Stimulated activated CD8-positive, alpha-beta memory T cell treated with anti-CD3 and anti-CD28 coated beads, Interleukin-7, amount 100 ng/mL, for 1 hour (primary cell): ENCODE measurements at places on chromosomes 1 and 21.

DNA sequence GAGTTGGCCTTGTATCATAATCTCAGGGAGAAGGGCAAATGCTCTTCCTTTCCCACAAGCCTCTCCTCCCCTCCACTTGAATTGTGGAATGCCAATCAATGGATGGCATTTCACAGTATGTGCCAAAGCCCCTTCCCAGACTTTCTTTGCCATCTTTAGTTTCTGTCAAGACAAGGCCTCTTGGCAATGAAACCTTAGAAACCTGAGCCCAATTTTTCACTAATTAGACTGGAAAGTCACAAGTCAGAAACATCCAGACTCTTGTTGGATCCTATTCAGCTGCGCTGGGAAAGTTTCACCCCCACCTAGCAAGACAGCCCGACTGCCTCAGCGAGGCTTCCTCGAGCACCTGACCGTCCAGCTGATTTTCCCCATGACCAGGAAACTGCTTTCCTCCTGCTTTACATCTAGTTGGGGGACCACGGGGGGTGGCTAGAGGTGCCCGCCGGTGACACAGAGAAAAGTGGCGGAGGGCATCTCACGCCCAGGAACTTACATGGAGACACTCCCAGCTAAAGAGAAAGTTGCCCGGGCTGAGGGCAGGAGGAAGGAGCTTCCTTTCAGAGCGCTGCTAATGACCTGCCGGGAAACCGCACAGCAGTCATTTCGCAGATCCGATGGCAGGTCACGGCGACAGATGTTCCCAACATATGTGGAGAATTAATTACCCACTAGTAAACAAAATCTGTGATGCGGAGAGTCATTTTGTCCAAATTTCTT is 302.6 kb upstream of the RRP15 start:
- DNase-seq = no peak

- no peak for DNase-seq
Observed at GRCh38 chr1:21669258-21670058, at the start of gene RAP1GAP. TSS of gene RAP1GAP (minus strand) at chr1:21669357. CDS start at chr1:21620032, 49,325 bp downstream.

GRCh38 chr1:233459470-233459945 is 132.0 kb downstream of the MAP3K21 start:
- DNase-seq = no peak

DNA sequence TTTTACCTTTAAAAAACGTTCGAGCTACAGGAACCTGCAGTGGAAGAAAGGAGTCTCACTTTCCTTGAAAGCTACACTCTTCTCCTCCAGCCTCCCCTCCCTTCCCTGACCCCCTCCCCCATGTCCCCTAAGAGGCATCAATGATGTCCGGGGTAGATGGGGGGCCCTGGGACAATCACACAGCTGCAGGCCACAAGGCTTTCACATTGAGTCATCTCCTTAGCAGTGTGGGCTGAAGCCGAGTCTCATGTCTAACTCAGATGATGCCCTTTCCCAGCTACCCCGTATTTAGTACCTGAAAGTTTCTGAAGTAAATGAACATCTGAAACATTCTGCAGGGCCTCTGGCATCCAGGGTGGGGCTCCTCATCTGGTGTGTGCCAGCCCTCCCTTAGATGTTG is 6.3 kb upstream of the GPR25 start:
- DNase-seq = no peak

GRCh38 chr1:226886122-226886901 is 15.9 kb downstream of the PSEN2 start:
- DNase-seq = no peak

DNA sequence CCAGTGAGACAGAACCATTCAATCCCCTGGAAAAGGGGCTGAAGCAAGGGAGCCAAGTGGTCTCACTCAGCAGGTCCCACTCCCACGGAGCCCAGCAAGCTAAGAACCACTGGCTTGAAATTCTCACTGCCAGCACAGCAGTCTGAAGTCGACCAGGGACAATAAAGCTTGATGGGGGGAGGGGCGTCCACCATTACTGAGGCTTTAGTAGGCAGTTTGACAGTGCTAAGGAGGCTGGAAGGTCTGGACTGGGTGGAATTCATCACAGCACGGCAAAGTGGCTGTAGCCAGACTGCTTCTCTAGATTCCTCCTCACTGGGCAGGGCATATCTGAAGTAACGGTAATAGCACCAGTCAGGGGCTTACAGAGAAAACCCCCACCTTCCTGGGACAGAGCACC is 105.4 kb upstream of the GORAB start:
- no peak for DNase-seq

GRCh38 chr1:65355031-65355712 is 45.8 kb downstream of the DNAJC6 start:
- DNase-seq = no peak

DNA sequence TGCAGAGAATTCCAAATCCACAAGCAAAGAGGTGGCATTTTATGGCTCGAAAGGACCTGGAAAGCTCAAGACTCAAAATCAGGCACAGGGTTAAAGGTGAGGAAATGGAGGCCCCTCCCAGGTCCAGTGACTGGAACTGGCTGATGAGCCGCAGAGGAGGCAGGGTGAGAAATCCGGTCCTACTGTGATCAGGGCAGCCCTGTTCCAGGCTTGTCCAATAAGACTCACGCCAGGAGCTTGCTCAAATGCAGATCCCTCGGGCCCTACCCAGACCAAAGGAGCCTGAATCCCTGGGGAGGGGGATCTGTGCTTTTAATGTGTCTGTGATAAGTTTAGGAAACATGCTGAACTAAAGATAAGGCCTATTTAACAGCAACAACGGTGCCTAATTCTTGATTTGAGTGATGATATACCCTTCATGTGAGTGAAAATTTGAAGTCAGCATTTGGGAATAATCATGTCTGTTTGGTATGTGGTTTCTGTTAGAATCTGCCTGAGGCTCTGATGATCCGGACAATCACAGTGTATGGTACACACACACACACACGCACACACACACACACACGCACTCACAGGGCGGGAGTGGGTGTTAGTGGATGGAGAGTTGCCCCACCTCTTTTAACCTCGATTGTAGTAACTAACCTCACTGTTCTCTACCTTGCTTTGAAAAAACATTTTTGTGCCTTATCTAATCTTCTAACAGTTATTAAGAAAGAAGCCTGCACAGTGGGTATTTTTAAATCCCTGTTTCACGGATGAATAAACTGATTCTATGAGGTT is 54.1 kb upstream of the LYST start:
- DNase-seq = no peak

DNA sequence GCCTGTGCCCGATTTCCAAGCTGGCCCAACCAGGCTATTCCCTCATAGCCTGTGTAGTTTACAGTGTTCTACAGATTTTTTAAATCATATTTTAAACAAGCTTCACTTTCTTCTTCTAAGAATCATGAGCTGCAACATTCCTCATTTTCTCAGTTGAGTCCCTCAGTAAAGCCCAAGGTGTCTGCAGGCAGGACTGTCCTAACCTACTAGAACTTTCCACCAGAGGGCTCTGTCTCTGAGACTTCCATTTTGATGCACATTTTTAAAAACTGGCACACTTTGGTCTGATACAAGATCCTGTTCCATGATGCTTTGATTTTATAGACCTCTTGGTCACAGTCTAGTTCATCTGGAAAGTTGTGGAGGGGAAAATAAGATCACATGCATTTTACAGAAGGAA is 21.6 kb upstream of the SLAMF6 start:
- no peak for DNase-seq

- no peak for DNase-seq
Observed at GRCh38 chr1:214361636-214362035, 80.7 kb downstream of the SMYD2 start.

DNA sequence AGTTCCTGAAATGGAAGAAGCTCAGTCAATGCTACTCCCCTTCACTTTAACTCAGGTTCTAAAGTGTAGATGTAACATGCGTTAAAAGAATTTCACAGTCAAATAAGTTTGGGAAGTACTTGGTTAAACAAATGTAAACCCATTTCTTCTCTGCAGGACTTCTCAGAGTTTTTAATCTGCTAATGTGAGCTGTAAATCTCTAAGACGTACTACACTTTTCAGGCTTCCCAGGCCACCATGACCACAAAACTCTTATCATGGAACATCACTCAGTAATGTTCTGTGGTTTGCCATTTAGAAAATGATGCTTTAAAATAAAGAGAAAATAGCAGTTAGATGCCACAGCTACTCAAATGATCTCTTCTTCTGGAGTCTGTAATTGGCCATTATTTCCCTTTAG is 104.3 kb downstream of the HHIPL2 start:
- DNase-seq = no peak

GRCh38 chr1:31227891-31228568 is 11.7 kb downstream of the NKAIN1 start:
- DNase-seq = no peak

- no peak for DNase-seq
Observed at GRCh38 chr1:59752556-59753414, 62.0 kb upstream of the HOOK1 start.

DNA sequence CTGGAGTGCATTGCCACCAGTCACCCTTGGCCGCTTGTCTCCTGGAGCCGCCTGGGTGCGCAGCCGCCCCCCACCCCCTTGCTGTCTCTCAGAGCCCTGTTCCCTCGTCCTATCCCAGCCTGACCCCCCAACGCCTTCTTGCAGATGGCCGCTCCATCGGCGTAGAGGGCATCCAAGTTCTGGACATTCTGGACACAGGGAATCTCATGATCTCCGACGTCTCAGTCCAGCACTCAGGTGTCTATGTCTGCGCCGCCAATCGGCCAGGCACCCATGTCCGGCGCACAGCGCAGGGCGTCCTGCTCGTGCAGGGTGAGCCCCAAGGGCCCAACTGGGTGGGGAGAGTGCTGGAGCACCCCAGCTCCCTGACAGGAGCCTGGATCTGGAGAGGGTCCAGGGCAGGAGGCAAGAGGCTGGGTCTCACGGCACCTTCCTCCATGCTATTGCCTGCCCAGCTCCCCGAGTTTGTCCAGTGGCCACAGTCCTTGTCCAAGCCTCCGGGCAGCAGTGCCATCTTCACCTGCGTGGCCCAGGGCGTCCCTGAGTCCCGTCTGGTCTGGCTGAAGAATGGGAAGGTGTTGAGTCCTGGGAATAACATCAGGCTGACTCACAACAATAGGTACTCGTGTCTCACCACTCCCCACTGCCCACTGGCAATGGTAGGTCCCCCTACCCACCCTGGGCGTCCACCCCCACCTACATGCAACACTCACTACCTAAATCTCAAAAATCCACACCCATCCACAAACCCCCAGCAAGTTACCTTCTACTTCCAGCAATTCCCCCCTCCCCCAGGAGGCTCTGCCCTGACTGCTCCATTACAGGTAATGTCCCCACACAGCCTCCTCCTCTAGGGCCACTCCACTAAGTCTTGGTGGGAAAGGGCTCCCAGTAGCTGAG is 24.6 kb downstream of the SLC27A3 start:
- no peak for DNase-seq

DNA sequence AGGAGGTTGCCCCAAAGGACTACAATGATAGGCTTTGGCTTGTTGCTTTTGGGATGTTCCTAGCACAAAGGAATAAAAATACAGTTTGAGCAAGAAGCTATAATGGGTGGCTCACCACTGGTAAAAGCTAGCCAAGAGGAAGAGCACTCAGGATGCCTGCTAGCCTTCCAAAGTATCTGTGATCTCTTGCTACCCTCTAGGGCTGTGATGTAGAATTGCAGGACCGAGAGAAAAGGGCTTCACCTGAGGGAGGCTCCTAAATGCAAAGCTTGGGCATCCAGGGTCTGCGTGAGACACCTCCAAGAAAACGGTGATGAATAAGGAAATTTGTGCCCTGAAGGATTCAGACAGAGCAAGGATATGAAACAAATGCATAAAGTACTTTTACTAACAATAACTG is 17.7 kb downstream of the IVL start:
- no peak for DNase-seq

GRCh38 chr21:43949499-43950208 is 62.5 kb upstream of the TRAPPC10 start:
- no peak for DNase-seq

DNA sequence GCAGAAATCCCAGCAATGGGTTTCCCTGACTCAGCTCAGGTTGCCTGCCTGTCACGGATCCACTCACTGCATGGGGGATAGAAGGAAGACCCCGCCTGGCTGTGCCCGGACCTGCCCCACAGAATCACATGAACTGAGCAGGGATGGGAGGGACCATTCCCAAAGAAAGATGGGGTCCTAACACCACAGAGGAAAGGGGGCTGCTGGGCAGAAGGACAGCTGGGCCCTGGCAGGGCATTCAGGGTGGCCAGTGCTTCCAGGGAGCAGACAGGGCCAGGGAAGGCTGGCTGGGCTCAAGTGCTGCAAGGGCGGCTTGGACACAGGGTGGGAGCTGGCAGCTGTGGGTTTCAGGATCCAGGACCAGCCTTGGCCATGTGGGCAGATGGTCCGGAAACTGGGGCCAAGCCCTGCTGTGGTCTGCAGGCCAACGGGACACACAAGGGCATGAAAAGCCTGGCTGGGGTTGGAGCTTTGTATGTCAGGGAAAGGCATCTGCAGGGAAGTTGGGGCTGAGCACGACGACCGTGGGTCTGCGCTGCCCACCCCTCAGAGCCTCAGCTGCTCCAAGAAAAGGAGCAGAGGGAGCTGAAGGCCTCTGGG is 723.9 kb downstream of the PTPRU start:
- DNase-seq = no peak

DNA sequence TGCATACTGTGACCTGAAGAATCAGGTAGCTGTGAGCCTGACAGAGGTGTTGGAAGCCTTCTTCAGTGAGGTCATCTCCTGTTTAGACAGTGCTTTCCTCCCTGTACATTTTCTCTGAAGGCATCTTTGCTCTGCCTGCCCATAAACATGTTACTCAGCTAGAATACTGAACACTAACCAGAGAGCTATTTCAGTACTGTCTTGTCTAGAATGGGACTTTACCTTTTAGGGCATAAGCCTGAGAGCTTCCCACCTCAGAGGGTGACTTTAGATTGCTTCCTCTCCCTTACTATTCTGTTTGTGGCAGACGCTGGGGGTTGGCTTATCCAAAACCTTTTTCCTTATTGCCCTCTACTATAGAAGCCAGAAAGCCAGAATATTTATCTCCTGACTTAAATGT is 23.3 kb upstream of the ZNF326 start:
- no peak for DNase-seq

GRCh38 chr1:23202263-23202749 is 15.0 kb downstream of the HTR1D start:
- no peak for DNase-seq

- no peak for DNase-seq
Observed at GRCh38 chr1:240322943-240323342, 231.3 kb downstream of the FMN2 start.

GRCh38 chr1:246987083-246987690 is 20.7 kb downstream of the ZNF695 start:
- no peak for DNase-seq

GRCh38 chr1:216047811-216048572 is 375.3 kb downstream of the USH2A start:
- no peak for DNase-seq

GRCh38 chr21:33505833-33506232 is 14.3 kb upstream of the DNAJC28 start:
- DNase-seq = no peak

GRCh38 chr1:184069675-184070074 is 18.1 kb downstream of the TSEN15 start:
- no peak for DNase-seq

GRCh38 chr1:5947071-5947821 is 45.0 kb downstream of the NPHP4 start:
- DNase-seq = no peak

GRCh38 chr1:26429721-26430120 is 2.4 kb upstream of the DHDDS start:
- DNase-seq = no peak

GRCh38 chr1:220928320-220928719 is 49.1 kb downstream of the HLX start:
- DNase-seq = no peak
